Ovary (tissue), 10 donors: ENCODE measurements at places on chromosomes 11 and 22. TPM values are rescaled to one million over a fixed set of nuclear protein-coding genes. Genes with fewer than 3 reads are reported as not detected.

Gene ST14
- 0.90 TPM for polyA plus RNA-seq

Gene CSF2RB
- polyA plus RNA-seq: 2.0 TPM

Gene MAJIN
- polyA plus RNA-seq: not detected

Gene TBX10
- polyA plus RNA-seq: not detected

Gene FAM83F
- 0.12 TPM for polyA plus RNA-seq

Gene ATL3
- 27.8 TPM for polyA plus RNA-seq

Gene POTEH
- polyA plus RNA-seq: not detected
